Nephron progenitor cell (in vitro differentiated cells): ENCODE measurements at places on chromosomes 12 and 14.
A peak's percentile ranks its signal among the peaks of the same experiment; 100 is the strongest.

- DNase-seq, result no peak
These were observed 6.0 kb upstream of the PRMT5 start for GRCh38 chr14:22935156-22935555.

DNA sequence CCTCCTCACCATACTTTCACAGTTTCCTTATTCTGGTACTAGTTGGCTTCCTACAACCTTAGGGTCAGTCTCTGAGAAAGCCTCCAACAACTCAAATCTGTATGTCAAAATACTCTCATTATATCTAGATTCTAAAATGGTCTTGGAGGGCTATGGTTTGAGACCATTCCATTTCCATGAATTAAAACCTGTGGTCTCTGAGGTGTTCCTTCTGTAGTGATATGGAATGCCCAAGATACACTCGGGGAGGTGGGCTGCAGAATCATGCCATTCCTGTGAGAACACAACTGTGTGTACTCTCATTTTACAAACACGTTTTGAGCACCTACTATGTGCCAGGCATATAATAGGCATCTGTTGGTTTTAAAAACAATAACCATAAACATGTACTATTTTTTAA is 74.0 kb downstream of the FERMT2 start:
- DNase-seq, result no peak

DNA sequence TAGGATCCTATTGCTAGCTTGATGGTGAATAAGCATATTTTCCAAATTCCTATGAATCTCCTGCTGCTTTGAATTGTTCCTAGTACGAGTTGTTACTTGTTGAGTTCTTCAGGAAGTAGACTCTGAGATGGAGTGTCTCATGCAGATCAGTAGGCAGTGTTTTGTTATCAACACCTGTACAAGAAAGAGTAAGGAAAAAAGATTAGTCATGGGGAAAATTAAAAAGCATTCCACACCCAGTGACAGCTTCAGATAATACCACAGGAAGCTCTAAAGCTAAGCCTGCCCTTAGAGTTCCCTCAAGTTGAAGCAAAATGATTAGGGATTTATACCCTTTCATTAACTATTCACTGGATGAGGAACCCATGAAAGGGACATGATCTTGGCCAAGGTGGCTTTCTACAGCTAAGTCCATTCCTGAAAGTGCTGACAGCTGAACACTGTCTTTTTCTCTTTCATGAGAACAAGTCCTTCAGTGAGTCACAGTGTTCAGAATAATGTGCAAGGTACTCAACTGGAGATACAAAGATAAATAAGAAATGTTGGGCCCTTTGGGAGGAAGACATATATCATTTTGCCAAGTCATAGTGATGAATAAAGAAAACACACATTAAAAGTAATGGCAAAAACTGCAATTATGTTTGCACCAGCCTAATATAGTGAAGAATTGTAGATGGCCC is 49.1 kb downstream of the CCER1 start:
- DNase-seq, result no peak

DNA sequence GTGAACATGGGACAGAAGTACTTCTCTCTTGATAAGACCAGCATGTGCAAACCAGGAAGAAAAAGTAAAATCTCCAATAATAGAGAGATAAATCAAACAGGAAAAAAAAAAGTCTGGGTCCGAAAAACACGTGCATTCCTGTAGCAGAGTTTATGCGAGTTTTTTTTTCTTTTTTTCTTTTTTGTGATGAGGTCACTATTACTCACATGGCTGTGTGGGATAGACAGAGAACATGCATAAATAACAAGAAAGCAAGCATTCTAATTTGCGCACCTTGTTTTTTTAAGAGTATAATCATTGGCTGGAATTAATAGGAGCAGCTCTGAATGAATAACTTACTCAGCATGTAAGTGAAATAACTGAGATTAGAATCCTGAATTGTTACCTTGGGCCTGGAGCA is 91.9 kb upstream of the CPM start:
- no peak for DNase-seq

DNA sequence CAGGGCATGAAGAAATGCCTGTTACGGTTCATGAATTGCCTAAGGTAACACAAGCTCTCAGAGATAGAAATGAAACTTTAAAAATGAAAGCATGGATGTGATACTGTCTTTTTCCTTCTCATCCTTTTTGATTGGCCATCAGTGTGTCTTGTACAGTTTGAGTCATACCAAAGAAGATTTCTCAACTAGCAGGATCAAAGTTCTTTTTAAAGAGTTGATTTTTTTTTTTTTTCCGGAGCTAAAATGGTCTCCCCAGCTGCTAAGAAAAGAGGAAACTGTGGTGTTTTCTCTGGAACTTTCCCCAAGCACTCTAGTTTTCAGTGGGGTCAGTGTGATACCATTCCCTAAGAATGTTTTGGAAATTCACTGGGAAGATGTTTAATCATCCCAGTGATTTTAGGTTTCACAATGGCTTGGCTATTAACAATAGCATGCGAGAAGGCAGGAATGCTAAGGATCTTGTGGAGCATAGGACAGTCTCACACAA is 105.0 kb downstream of the ETNK1 start:
- no peak for DNase-seq

GRCh38 chr12:130422676-130423075 is 85.0 kb downstream of the PIWIL1 start:
- DNase-seq, result no peak

GRCh38 chr12:100554608-100555077 is 18.8 kb upstream of the GAS2L3 start:
- peak; percentile 34 for DNase-seq

GRCh38 chr12:128052331-128052730 is 214.6 kb upstream of the TMEM132C start:
- no peak for DNase-seq

DNA sequence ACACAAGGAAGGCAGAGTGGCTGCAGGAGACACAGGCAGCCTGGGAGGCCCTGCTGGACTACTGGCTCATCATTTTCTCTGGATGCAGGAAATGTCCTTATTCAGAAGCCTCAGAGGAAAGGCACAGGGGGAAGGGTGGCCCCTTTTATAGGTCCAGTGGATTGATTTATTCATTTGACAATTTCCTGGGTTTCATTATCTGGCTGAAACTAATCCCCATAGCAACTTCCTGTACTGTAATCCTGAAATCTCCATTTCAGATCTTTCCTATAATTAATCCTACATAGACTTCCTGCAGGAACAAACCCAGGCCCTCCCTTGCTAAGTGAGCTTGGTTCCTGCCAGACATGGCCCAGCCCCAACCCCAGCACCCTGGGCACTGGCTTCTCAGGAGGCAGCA is 23.0 kb downstream of the KRT76 start:
- no peak for DNase-seq

- no peak for DNase-seq
These were observed 30.1 kb downstream of the MRPL42 start for GRCh38 chr12:93497456-93497855.

DNA sequence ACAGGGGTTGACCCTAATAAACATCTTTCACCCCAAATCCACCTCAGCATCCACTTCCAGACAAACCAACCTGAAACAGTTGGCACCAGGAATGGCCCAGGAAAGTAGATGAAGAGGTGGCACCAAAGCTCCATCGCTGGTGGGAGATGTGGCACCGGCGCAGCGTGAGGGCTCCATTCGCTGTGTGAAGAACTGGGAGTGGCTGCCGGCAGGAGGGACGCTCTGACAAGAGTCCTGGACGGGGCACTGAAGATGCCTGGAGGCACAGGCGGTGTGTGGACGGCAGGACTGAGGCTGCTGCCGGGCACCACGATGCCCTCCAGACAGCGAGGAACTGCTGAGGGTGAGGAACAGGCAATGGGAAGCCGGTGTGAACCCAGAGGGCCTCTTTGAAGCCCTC is 29.3 kb downstream of the DIO3 start:
- no peak for DNase-seq

- no peak for DNase-seq
These were observed 42.7 kb downstream of the GPHB5 start for GRCh38 chr14:63276016-63276415.

- no peak for DNase-seq
These were observed 21.2 kb downstream of the PEX5 start for GRCh38 chr12:7210642-7211151.

GRCh38 chr14:54807881-54808280 is 94.7 kb downstream of the GCH1 start:
- no peak for DNase-seq

DNA sequence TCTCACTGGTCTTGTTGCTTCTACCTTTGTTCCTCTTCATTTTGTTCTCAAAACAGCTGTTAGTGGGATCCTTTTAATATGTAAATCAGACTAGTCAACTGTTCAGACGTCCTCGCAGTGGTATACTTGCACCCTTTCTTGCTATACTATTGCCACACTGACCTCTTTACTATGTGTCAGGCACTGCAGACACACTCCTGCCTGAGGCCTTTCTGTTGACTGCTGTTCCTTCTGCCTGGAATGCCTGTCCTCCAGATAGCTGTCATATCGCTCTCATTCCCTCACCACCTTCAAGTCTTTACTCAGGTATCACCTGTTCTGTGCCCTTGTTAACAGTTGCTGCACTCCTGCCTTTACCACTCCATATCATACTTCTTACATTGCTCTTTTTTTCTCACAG is 90.0 kb upstream of the TMEM263 start:
- no peak for DNase-seq

DNA sequence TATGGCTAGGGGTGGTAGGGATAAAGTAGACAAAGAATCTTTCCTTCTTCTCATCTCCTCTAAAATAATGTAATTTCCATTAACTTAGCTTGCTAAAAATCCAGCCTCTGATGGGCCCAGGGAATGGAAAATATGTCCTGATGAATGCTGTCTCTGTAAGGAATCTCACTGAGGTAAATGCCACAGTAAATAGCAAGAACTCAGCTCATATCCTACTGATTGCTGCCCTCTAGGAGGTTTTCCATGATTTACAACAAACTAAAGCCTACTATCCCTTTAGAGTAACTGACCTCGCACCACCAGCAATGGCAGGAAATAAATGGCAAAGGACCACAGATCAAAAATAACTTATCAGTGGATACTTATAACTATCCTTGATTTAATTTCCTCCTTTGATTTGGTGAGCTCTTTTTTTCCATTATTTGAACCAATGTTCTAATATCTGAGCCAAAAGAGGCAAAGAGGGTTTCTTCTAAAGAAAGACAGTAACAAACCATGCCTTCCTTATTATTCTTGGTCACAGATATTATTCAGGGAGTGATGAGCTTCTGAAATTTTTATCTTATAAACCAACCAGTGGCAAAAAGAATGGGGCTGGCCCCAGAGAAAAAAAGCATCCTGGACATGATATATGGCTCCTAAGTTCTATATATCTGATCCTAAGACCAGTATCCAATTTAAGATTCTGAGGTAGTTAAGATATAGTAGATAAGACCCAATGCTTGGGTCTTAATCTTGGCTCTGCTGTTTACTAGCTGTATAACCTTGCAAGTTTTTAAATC is 43.8 kb downstream of the SENP1 start:
- no peak for DNase-seq

DNA sequence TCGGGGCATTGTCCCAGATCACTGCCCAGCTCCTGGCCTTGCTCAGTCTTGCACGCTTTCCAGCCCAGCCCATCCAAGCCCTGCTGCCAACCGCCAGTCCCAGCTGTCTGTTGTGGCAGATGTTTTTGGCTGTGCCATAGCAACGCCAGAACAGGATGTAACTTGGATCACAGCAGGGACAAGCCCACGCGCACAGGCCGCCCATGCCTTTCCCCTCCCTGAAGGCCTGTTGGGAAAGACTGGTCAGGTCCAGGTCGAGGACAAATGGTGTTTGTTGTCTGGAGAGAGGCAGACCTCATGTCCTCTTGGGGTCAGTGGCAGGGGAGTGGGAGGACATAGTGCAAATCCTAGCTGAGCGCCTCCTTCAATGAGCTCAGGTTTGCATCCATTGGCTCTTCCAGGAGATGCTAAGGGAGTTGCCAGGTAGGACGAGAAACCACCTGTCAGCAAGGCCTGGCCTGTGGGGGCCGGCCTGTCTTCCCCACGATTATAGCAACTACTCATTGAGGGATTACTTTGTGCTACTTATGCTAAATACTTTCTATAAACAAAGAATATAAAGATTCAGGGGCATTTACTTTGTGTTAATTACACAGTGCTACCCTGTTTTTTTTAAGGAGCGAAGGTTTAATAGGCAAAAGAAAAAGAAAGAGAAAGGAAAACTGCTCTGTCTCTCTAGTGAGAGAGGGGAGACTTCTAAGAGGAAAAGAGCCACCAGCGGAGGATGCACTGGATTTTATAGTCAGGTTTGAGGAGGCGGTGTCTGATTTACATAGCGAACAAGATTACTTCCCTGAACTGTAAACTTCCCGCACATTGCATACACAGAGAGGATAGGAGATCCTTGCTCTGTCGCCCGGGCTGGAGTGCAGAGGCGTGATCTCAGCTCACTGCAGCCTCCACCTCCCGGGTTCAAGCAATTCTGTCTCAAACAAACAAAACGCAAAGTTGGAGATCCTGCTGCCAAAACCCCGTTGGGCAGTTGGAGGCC is 42.8 kb upstream of the CORO1C start:
- DNase-seq, result peak; percentile 52

DNA sequence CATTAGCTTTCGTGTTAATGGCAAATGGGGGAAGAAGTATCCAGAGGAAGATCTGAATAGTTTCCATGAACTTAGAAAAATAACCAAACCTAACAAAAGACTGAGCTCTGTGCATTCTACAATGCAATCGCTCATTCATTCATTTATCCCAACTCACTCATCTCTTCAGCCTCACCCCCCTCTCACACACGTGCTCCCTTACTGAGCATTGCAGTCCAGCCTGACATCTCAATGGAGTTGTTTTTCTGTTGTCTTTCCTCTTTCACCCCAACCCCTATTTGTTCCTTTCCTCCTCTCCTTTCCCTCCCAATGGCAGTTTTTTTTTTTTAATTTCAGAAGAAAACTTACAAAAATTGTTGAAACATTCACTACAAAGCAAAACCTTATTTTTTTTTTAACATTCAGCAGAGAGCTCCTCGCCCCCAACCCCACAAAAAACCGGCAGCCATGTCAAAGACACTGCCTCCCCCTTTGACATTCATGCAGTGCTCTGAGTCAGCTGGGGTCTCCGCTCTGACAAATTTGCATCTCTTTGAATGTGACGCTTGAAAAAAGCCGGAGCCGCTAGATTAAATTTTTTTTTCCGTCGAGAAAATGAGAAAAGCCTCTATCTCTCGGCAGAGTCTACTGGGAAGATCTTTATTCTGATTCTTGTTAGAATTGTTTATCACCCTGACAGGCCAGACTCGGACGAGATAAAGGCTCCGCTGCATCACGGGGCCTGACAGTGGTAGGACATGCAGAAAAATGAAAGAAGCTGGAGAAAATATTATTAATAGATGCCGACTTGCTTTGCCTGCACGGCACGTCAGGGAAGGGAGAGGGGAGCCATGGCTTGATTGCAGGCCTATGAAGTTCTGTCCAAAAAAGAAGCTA is 775.6 kb downstream of the VRK1 start:
- no peak for DNase-seq
